Cardiac atrium fibroblast (primary cell): ENCODE measurements at places on chromosomes 16 and 17. TPM values are rescaled to one million over a fixed set of nuclear protein-coding genes. Genes with fewer than 3 reads are reported as not detected.

PFAS gene
- 16.4 and 26.9 TPM in 2 replicates for total RNA-seq

TPSD1 gene
- total RNA-seq: not detected in 2 replicates

PRR11 gene
- 5.1 and 11.3 TPM in 2 replicates for total RNA-seq

HAGHL gene
- 4.0 and 25.1 TPM in 2 replicates for total RNA-seq
